Stimulated activated CD4-positive, alpha-beta T cell treated with anti-CD3 and anti-CD28 coated beads, Interleukin-4, amount 100 ng/mL, for 4 hours (primary cell): ENCODE measurements at places on chromosomes 3 and 15.

- no peak for DNase-seq
Observed at GRCh38 chr3:192993411-192993810, 75.8 kb upstream of the MB21D2 start.

- DNase-seq, result no peak
Observed at GRCh38 chr15:62275831-62276230, 110.7 kb upstream of the C2CD4B start.

- DNase-seq, result peak; percentile 55
Observed at GRCh38 chr15:42704492-42704926, 32.4 kb downstream of the CDAN1 start.

DNA sequence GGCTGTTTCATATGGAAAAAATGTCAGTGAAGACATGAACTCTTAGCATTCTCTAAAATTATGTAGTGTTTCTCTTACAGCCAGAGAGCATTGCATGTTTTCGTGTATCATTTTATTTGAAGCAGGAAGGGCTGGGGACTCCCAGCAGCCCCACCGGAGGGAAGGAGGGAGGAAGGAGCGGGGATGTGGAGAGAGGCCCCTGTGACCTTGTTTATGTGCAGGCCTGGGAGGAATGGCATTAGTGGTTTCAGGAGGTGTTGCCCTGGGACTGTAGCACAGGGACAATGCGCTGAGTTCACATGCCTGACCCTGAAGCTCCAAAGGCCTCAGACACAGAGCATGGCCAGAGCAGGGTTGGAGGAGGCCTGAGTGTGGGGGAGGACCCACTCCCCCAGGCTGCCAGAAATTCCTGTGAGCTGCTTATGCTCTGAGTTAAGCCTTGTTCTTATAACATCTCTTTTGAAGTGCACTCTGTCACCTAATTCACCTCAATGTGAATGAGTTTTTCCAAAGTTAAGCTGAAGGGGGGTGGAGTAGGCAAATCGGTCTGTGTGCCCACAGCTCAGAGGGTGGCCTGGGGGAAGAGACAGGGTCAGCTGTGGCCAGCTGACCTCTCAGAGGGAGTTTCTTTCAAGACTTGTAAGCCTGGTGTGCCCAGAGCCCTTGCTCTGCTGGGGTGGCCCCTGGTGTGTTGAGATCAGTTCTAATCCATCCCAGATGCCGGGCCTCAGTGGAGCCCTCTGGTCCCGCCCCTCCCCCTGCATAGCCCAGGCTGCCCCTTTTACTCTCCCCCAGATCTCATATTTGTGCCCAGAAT is 3.9 kb upstream of the RNU6-1 start:
- no peak for DNase-seq

DNA sequence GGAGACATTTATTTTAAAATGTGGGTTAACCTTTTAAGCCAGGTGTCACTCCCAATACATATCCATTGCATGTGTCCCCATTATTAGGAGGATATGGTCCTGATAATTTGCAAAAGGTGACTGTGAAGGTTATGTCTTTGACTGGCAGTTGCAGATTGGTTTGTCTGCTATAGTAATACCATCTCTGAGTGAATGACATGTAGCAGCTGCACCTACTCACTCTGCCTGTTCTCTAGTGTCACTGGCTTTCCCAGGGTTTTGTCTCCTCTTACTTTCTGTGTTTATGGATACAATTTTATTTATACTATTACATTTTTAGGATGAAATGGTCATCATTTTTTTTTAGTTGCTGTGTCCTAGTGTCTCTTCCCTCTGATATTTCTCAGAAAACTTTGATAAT is 393.2 kb downstream of the C3orf38 start:
- DNase-seq, result no peak

- DNase-seq, result no peak
Observed at GRCh38 chr3:30293621-30294240, 312.7 kb upstream of the TGFBR2 start.

DNA sequence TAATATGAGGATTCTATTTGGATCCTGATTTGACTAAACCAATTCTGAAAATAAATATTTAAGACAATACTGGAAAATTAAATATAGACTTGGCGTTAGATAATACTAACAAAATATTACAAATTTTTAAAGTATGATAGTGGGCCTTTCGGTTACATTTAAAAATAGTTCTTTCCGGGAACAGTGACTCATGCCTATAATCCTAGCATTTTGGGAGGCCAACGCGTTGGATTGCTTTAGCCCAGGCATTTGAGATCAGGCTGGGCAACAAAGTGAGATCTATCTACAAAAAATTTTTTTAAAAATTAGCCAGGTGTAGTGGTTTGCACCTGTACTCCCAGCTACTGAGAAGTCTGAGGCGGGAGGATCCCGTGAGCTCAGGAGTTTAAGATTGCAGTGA is 30.3 kb upstream of the GADL1 start:
- no peak for DNase-seq

- no peak for DNase-seq
Observed at GRCh38 chr15:90035095-90035839, 34.1 kb downstream of the ZNF710 start.

DNA sequence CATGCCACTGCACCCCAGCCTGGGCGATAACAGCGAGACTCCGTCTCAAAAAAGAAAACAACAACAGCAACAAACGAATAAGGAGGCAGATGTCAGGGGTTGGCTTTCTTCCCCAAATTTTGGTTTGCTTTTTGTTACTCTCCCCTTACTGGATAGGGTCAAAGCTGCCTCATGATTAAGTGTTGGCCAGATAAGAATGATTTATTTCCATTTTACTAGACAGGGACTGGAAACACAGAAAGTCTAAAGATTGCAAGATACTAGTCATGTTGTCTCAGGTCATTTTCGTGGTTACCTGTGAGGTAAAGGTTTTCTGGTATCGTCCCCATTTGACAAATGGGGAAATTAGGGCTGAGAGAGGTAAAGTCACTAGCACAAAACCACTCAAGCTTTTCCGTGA is 18.6 kb upstream of the ETV5 start:
- DNase-seq, result no peak

GRCh38 chr15:31013863-31014607 is 22.6 kb upstream of the MTMR10 start:
- no peak for DNase-seq

DNA sequence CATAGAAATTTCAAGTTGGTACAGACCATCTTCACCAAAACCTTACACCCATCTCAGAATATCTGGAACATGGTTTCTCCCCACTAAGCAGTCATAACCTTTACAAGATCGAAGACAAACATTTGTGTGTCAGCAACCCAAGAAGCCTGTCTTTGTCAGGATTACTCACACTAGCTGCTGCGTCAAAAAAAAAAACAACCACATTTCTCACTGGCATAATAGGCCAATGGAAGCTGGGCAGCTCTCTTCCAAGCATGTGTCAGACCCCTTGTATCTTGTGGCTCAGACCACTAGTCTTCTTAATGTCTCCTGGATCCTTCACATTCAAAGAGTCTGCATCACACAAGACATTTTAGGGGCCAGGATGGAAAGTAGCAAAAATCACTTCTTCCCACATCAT is 266.9 kb upstream of the IGF1R start:
- DNase-seq, result no peak

DNA sequence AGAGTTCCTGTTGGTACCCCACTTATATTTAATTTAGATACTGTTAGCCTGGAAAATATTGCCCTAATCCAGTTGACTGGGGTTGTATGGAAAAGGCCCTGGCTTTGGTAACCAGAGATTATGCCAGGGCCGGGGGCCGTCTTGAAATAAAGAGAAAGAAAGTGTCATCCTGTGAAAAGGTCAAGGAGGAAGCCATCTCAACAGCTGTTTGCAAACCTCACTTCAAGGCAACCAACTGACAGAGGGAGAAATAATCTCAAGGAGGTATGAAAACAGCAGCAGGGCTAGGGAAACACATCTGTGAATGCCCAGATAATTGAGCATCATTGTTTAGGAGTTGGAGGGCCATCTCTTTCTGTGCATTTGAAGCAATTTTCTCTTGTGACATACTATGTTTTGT is 190.8 kb downstream of the SUCLG2 start:
- DNase-seq, result no peak

DNA sequence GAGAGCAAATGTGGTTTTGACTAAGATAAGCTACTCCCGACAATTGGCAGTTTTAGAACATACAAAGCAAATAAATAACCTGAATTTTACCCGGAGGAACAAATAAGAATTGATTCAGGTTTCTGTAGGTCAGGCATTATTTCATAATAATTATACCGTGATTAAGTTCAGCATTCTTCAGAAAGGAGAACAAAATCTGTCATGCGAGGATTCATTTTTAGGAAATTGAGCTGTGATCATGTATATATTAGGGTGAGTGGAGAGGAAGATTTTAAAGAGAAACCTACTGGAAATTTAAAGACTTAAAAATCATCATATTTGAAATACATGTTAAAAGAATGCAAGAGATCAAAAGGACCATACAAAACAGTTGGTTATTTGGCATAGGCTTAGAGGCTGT is 20.5 kb downstream of the ZNF609 start:
- no peak for DNase-seq

DNA sequence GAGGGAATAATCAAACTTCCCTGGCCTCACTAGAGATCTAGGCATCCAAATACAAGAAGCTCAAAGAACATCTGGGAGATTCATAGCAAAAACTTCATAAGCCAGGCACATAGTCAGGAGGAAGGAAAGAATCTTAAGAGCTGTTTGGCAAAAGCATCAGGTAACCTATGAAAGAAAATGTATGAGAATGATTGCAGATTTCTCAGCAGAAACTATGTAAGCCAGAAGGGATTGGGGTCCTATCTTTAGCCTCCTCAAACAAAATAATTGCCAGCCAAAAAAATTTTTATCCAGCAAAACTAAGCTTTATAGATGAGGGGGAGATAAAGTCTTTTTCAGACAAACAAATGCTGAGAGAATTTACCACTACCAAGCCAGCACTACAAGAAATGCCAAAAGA is 1036.3 kb downstream of the TBL1XR1 start:
- DNase-seq, result no peak

GRCh38 chr3:58630076-58630709 is 36.4 kb downstream of the FAM3D start:
- DNase-seq, result peak; percentile 43

DNA sequence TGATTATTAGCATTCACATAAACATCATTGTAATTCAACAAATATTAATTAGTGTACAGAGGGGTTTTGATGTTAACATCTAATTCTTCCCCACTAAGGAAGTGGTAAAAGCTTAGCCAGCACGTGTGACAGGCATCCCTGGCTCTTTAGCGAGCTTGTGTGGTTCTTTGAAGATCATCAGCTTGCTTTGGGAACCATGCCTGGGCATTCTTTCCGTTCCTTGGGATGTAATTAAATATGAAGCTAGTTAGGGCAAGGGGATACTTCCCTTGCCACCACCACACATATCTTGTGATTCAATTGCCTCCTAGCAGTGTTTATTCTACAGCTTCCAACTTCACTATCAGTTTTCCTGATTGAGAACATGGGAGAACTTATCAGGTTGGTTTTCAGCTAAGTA is 246.5 kb downstream of the MYRIP start:
- DNase-seq, result no peak

DNA sequence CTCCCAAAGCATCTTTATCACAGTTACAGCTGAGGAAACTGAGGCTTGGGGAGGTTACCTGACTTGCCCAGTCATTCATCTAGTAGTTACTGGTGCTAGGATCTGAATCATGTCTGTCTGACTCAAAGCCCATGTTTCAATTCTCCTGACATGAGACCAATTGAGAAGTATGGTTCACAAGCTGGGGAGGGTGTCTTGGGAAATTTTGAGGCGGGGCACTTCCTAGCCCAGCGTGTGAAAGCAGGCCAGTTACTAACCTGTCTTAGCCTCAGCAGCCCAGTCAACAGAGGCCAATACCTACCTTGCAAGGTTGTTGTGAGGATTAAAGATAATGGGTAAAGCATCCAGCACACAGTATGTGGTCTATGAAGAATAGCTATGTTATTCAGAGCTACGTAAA is 37.0 kb downstream of the CLDN18 start:
- DNase-seq, result no peak

DNA sequence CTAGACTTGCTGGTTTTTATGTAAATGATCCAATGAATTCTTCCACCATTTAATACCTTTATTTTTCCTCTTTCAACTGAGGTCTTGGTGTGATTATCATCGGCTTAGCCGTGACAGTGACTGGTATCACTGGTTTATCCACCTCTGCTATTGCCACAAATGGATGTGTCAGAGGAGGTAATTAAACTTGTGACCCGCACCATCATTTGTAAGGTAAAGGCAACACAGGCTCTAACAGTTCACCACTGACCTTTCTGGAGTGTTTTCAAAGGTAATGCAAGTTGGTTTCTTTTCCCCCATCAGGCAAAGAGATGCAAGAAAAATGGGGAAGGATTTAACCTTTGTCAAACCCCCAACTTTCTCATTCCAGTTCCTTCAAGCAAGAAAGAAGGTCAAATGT is 19.7 kb downstream of the SLC12A1 start:
- DNase-seq, result no peak

DNA sequence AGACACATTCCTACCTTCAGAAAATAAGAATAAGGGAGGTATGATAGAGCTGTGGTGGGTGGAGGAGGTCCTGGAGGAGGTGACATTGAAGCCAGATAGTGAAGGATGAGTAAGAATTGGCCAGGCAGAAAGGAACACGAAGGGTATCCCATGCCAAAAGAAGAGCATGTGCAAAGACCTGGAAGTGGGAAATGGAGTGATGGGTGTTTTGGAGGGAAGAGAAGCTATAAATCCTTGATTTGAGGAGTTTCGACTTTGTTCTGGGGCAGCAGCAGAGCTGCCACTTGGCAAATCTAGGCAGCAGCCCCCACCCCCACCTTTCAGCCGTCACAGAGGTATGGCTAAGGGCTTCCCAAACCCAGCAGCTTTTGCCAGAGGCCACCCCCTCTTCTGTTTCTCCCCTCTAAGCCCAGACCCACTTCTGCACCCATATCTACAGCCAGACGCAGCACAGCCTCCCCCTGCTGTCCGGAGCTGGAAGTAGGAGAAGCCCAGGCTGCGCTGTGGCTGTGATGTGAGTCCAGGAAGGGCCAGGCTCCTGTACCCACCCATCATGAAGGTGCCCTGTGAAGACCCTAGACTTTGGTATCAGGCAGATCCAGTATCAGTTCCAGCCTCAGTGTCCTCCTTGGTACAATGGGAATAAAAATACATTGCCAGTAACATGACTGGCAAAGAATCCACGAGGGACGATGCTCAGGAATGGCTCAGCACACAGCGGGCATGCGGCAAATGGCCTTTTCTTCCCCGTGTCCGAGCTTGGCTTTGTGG is 188.7 kb upstream of the LINGO1 start:
- peak; percentile 18 for DNase-seq

DNA sequence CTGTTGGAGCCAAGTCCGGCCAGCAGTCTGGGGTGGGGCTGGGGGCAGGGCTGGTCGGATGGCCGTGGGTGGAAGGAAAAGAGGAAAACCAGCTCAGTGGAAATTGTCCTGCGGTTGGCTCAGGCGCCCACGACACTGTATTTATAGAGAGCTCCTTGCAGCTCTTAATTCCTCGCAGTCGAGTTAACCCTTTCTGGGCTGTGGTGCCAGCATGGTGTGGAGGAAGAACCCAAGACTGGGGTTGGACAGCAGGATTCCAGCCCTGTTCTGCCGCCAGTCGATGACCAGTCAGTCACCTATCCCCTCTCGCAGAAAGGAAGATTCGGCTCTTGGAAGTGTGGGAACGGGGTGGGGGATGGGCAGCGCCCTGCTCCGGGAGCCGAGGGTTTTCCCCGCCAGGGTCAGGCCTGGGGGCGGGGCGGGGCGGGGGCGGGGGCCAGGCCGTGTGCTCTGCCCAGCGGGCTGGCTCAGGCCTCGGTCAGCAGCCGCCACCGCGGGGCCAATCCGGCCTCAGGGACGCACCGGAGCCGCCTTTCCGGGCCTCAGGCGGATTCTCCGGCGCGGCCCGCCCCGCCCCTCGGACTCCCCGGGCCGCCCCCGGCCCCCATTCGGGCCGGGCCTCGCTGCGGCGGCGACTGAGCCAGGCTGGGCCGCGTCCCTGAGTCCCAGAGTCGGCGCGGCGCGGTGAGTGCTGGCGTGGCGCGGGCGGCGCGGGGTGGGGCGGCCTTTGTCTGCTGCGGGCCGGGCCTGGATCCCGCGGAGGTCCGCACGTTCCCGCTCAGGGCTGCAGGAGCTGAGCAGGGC is at the start of gene CD276:
TSS of gene CD276 (plus strand) at position 607 of the 804 bp plus-strand sequence. CDS start 15,257 bp downstream, outside the sequence.
- no peak for DNase-seq
